T1000 (cell line): ENCODE measurements at places on chromosomes 13 and 19.

DNA sequence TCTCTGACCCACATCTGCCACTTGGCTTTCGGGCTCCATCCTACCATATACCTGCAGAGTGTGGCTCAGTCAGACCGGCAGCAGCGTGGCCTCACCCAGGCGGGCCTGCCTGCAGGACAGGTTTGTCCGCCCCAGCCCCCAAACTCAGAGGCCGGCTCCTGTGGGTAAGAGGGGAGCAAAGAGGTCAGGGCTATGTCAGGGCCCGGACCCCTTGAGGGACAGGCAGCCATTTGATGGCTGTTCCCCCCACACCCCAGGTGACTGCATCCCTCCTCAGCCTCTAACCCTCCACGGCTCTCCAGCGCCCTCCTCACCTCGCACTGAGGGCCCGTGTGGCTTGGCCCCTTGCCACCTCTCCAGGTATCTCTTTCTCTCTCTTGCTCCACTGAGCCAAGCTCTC, 12.3 kb upstream of the ZBTB32 start:
- no peak for DNase-seq

GRCh38 chr13:107421028-107421427, 794.3 kb downstream of the LIG4 start:
- DNase-seq = no peak

DNA sequence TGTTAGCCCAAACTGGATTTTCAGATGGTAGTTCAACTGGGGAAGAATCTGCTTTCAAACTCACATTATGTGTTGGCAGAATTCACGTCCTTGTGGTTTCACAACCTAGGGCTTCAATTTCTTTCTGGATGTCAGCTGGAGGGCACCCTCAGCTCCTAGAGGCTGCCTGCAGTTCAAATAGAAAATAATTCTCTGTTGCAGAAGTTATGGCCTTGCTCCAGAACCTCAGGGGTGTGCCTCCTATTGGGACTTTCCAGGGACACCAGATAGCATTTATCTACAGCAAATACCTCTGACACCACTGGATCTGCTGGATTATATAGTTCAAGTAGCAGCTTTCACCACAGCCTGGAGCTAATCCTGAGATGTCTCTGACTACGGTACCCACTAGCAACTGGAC, 11.8 kb upstream of the RB1 start:
- no peak for DNase-seq

GRCh38 chr13:77056382-77056781, 29.4 kb upstream of the FBXL3 start:
- no peak for DNase-seq

DNA sequence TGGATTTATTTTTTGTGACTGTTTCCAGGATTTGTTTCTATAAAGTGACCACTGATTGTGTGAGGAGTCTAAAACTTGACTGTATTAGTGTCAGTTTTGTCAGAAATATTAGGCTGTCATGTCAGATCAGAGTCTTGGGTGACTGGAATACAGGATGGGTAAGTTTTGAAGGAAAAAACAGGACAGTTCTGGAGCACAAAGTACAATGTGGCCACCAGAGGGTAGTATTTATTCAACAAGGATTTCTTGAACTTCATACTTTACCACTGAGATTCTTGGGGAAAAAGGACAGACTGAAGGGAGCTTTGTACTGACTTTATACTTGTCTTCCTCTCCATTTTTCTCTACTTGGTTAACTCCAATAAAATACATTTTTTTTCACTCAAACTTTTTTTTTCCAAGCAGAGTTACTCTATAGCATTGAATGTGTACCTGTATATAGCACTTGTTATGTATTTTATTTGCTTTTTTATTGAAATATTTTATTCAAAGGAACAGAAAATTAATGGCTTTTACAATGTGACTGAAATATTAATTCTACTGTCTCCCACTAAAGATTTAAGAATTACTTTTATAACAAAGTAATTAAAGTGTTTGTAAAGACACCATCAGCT, 51.1 kb downstream of the LMO7 start:
- DNase-seq = no peak

DNA sequence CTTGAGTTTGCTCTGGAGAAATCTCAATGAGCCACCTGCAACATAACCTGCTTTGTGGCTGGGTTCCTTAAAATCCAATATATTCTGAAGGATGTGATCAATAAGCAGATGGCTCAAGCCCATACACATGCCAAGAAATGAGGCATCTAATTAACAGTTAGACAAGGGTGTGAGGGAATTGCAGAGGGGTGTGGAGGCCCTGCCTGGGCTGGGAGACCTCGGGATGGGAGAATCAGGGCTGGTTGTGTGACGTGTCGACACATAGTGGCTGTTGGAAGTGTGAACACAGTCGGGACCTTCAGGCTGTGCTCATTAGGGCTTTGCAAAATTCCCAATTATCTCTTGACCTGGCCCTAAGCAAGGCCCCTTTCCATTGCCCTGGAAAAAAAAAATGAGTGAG, 362.0 kb upstream of the TMTC4 start:
- no peak for DNase-seq

GRCh38 chr13:24802074-24802473, 38.1 kb downstream of the RNF17 start:
- DNase-seq = no peak

- DNase-seq = no peak
These were observed 566.9 kb downstream of the PCDH9 start for GRCh38 chr13:66663206-66663605.

DNA sequence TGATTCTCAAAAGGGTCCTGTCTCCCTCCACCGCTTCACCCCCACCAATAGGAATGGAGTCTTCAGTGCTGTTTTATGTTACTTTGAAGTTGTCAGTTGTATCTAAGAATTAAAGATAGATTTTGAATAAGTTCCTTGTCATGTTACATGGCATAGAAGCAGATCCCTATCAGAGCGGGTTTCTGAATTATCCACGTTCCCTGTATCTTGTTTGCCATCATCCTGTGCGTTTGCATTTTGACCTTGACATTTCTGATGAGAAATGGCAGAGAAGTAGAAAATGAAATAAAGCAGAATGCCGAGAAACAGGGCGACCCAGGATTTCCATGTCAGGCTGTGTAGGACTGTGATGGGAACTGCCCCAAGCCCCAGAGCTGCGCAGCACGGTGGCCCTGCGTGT, 120.7 kb upstream of the RNF113B start:
- DNase-seq = no peak

DNA sequence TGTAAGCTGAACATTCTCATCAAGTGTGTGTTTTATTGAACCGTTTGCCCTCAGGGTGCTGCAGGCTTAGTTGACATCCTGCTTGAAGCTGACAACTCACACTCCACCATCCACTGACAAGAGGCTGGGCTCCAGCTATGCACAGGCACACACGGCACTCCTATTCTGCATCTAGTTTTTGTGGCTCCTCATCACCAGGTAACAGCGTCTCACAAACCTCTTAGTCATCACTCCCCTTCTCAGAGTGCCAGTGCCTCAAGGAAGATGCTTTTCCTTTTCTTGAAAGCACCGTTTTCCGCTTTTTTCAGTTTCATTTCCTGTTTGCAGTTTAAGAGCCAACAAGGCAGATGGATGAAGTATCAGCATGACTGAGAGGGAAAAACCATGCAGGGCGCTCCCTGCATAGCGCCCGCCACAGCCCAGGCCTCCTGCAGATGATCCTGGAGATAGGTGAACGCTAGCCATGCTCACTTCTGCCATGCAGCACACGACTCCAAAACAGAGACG, 491.2 kb downstream of the COG6 start:
- DNase-seq = no peak

GRCh38 chr13:20192836-20193161, at the start of gene GJB2:
TSS of gene GJB2 (minus strand) at chr13:20192938. CDS start at chr13:20189581, 3,357 bp downstream.
- DNase-seq = no peak

DNA sequence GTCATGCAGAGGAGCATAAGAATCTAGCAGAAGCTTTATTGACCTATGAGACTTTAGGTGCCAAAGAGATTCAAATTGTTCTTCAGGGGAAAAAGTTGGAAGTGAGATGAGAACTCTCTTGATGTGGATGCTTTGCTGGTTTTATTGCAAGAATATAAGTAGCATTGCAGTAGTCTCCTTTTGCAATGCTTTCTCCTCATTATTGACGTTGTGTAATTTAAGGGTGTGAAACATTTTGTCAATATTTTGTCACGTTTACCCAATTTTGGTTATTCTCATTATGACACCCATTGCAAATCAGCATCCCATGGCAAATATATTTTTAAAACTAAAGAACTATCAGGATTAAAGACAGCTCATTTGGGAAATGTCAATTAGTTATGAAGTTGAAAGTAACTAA, 11.9 kb upstream of the LILRB5 start:
- DNase-seq = no peak

DNA sequence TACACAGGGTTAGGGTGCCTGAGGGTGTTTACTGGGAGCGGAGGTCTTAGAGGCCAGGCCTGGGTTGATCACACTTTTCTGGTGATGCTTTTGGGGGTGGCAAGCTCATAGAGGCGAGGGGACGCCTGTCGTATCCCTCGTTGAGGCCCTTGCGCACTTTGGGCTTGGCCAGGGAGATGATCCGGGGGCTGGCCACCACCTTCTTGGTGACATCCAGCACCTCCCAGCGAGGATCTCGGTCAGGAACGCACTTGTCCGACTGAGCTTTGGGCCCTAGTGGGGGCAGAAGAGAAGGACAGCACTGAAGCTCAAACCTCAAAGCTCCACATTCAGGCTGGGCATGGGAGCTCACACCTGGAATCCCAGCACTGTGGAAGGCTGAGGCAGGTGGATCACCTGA, 17.6 kb upstream of the MIER2 start:
- no peak for DNase-seq

- no peak for DNase-seq
These were observed 826.9 kb upstream of the PCDH9 start for GRCh38 chr13:68056816-68057710.

- no peak for DNase-seq
These were observed 93.2 kb upstream of the SOX1 start for GRCh38 chr13:111973605-111974340.

DNA sequence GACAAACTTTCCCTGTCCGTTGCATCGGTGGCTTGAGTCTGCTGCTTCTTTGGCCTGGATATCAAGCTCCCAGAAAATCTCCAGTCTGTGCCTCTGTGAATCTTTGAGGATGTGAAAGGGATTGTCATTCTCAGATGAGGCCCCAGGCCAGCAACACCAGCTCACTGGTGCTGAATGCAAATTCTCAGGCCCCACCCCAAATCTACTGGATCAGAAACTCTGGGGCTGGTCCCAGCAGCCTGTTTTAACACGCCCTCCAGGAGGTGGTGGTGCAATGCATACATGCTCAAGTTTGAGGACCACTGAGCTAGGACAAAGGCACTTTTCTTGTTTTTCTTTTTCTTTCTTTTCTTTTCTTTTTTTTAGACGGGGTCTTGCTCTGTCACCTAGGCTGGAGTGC, 23.6 kb downstream of the TNFSF11 start:
- DNase-seq = no peak

GRCh38 chr13:30545320-30545719, 72.4 kb upstream of the USPL1 start:
- no peak for DNase-seq

GRCh38 chr13:23752111-23753001, 136.8 kb downstream of the MIPEP start:
- no peak for DNase-seq

- no peak for DNase-seq
These were observed 805.7 kb downstream of the PCDH9 start for GRCh38 chr13:66424422-66424821.

DNA sequence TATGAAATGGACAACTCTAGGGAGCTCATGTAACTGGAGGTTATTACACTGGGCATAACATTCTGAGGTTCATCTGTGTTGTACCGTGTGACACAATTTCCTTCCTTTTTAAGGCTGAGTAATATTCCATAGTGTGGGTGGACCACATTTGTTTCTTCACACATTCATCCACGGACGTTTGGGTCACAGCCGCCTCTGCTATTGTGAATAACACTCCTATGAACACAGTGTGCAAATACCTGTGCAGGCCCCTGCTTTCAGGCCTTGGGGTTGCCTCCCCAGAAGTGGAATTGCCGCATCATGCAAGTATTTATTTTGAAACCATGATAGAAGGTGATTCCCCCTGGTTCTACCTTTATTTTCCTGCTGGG, 63.4 kb upstream of the MCF2L start:
- no peak for DNase-seq

DNA sequence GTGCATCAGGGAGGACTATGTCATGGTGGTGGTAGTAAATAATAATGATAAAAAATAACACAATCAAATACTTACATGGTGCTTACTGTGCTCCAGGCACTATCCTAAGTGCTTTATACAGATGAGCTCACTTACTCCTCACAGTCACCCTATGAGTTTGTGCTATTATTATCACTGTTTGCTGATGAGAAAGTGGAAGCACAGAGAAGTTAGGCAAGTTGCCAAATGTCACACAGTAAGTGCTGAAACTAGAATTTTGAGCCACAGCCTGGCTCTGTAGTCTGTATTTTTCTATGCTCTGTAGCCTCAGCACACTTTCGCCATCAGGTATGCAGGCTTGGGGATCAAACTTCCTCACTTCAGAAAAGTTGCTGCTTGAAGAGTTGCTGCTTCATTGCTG, 46.6 kb downstream of the HTR2A start:
- no peak for DNase-seq

DNA sequence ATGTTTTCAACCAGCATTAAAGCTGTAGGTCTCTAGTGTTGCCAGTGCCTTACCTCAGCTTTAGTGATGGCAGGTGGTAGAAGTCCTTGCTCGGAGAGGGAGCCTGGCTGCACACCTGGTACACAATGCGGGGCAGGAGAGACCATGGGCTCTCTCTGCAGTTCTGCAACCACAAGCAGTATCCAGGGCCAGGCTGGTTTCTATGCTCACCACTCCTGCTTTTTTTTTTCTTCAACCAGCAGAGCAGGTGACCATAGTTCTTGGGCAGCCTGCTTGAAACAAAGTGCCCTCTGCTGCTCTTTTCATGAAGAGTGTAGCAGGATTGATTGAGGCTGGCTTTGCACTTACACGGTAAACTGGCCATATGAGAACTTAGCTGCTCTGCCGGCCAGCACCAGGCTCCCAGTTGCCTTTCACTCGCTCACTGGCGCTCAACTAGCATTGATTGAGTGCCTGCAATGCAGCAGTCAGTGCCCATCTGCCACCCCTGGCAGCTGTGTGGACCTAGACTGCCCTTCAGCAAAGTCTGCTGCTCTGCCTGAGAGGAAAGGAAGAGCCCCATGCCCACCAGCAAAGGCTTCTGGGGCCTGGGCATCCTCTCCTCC, 4.4 kb upstream of the CHAMP1 start:
- DNase-seq = no peak

DNA sequence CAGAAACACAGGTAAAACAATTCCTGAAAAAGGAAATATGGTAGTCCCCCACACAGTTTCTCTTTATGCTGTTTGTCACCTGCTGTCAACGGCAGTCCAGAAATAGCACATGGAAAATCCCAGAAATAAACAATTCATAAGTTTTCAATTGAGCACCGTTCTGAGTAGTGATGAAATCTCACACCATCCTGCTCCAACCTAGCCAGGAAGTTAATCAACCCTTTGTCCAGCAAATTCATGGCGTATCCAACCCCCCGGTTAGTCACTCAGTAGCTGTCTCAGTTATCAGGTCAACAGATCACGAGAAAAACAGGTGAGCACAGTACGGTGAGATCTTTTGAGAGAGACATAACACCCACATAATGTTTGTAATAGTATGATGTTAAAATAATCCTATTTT, 74.2 kb downstream of the TUBGCP3 start:
- no peak for DNase-seq

GRCh38 chr13:30504081-30504480, 38.3 kb upstream of the HMGB1 start:
- DNase-seq = no peak
